ENCODE measurements at places on chromosomes 1 and 21. TPM values are rescaled to one million over a fixed set of nuclear protein-coding genes. Genes with fewer than 3 reads are reported as not detected.

- no peaks in the 10 kb centered on the region for H3K27me3 ChIP-seq
- no peak overlapping the region for H3K4me3 ChIP-seq
- no peak for DNase-seq
Measured at GRCh38 chr1:16231331-16232315, 5.4 kb downstream of the CPLANE2 start.

GRCh38 chr21:26964170-26964778 is 2.6 kb downstream of the ADAMTS5 start:
- no peaks in the 10 kb centered on the region for H3K36me3 ChIP-seq
- no peaks in the 10 kb centered on the region for H3K4me1 ChIP-seq

DNA sequence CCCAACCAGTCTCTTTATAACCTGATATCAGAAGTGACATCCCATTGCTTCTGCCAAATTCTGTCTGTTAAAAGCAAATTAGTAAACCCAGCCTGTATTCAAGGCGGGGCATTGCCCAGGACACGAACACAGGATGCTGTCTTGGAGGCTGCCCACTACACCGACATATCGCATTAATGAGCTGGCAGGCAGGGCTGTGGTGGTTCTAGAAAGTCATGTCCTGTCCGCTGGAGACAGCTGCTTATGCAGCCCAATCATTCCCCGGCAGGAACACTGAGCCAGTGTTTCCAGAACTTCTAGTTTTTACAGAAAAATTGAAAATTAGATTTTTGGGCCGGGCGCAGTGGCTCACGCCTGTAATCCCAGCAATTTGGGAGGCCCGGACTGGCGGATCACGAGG is 19.3 kb downstream of the C1orf167 start:
- H3K36me3 ChIP-seq = no peaks in the 10 kb centered on the region
- H3K27me3 ChIP-seq = no peaks in the 10 kb centered on the region
- no peak overlapping the region for H3K27ac ChIP-seq
- no peak for DNase-seq

GRCh38 chr1:108089477-108089876 is 110.7 kb downstream of the SLC25A24 start:
- no peaks in the 10 kb centered on the region for H3K27me3 ChIP-seq
- no peaks in the 10 kb centered on the region for H3K4me1 ChIP-seq
- H3K36me3 ChIP-seq = no peaks in the 10 kb centered on the region
- no peak for DNase-seq
- no peak overlapping the region for H3K4me3 ChIP-seq

GRCh38 chr1:91537281-91537986 is 36.8 kb downstream of the CDC7 start:
- H3K27ac ChIP-seq = no peak overlapping the region
- no peak for DNase-seq
- no peaks in the 10 kb centered on the region for H3K4me1 ChIP-seq
- no peaks in the 10 kb centered on the region for H3K36me3 ChIP-seq
- no peak overlapping the region for H3K4me3 ChIP-seq

- H3K4me3 ChIP-seq = no peak overlapping the region
- no peaks in the 10 kb centered on the region for H3K36me3 ChIP-seq
- H3K27ac ChIP-seq = no peak overlapping the region
- no peak for DNase-seq
Measured at GRCh38 chr1:227994632-227995300, 12.0 kb upstream of the WNT3A start.

DNA sequence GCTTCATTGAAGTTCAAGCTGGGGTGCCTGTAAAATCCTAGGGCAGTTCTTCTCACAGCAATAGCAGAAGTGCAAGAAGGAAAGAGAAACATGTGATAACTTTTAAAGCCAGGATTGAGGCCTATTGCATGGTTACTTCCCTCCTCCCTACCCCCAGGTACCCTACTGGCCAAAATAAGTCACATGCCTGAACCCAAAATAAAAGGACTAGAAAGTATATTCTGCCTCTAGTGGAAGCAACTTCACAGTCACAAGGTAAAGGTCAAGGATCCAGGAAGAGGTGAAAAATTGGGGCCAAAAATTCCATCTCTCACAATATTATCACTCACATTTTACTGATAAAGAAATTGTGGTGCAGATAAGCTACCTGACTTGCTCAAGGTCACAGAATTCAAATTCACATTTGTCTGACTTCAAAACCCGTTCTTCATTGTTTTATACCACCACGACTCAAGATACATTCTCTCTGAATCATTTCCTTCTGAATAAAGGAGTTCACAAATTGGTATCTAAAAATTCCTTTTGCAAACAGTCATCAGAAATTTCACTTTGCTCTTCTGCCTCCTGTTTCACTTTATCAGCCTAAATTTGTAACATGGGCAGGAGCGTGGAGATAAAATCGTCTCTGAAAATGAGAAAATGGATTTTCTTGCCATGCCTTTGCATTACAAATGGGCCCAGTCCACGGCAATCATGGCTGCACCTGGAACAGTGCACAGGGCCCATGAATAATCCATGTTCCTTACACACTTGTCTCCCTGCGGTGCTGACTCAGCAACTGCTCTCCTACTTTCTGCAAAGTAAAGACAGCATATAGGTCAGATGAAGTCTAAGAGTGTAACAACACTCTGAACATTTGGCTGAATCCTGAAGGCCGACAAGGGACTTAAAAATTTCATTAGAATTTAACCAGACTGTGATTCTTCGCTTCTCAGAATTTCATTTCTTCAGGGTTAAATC is 485.3 kb upstream of the NFIA start:
- H3K4me3 ChIP-seq = no peak overlapping the region
- H3K36me3 ChIP-seq = no peaks in the 10 kb centered on the region
- no peak for DNase-seq
- no peaks in the 10 kb centered on the region for H3K27me3 ChIP-seq

GRCh38 chr1:229951856-229952534 is 115.0 kb upstream of the GALNT2 start:
- no peak overlapping the region for H3K4me3 ChIP-seq
- no peaks in the 10 kb centered on the region for H3K27me3 ChIP-seq
- H3K36me3 ChIP-seq = no peaks in the 10 kb centered on the region
- no peaks in the 10 kb centered on the region for H3K4me1 ChIP-seq

DNA sequence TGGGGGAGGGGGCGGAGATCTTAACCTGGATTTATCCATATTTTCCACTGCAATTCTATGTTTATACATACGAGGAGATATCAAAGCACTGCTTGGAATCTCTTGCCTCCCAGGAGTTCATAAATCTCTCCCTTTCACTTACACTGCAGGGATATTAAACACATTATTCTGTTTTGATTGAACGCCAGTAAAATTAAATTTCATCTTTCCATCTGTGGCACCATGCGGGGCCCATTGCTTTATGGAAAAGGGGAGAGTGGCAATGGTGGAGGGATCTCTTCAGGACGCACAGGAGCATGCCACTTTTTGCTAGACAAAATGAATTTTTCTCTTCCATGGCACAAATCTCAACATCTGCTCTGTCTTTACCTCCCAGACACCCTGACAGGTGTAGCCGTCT is 648.0 kb upstream of the PLXNA2 start:
- H3K36me3 ChIP-seq = no peaks in the 10 kb centered on the region
- DNase-seq = no peak
- no peaks in the 10 kb centered on the region for H3K4me1 ChIP-seq
- no peak overlapping the region for H3K4me3 ChIP-seq

DNA sequence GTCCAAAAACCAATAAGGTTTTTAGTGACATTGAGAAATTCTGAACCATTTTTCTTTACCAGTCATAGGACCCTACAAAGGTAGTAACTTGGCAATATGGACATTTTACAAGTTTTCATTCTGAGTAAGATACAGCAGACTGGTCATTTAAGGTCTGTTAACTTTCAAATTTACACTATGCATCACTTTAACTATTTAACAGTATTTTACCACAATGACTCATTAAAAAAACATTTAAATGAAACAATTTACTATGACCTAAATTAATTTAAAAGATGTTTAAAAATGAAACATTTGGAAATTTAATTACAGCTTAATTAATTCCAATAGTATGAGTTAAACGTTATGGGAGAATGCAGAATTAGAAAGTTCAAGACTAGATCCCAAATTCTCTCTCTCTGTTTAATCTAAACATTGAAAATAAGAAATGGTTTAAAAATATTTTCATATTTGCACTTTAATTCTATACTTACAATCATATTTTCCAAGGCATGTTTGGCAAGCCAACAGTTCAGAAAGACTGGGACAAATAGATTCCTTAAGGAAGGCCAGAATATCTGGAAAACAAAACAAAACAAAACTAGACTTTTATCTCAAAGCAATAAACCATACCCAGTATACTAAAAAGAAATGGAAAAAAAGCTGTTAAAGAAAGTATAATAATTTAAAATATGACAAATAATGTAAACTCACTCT is 140.9 kb downstream of the KCNT2 start:
- H3K4me3 ChIP-seq = no peak overlapping the region
- no peaks in the 10 kb centered on the region for H3K36me3 ChIP-seq
- DNase-seq = no peak
- H3K27ac ChIP-seq = no peak overlapping the region
- H3K4me1 ChIP-seq = peaks cover 5% of the 10 kb centered on the region
- no peaks in the 10 kb centered on the region for H3K27me3 ChIP-seq

DNA sequence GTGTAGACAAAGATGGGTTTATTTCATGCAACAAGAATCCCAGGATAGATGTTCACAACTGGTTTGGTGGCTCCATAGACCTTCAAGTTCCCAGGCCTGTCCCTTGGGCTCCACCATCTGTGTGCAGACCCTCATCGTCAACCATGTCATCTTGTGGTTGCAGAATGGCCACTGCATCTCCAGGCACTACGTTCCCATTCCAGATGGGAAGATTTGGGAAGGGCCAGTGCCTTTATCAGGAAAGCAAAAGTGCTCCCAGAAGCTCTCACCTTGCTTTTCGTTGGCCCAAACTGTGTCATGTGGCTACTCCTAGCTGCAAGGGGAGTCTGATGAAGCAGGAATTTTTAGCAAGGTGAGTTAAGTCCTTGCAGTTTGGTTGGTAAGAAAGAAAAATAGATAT is 12.8 kb downstream of the TMCC2 start:
- no peak overlapping the region for H3K4me3 ChIP-seq
- DNase-seq = no peak
- H3K4me1 ChIP-seq = no peaks in the 10 kb centered on the region
- no peak overlapping the region for H3K27ac ChIP-seq

DNA sequence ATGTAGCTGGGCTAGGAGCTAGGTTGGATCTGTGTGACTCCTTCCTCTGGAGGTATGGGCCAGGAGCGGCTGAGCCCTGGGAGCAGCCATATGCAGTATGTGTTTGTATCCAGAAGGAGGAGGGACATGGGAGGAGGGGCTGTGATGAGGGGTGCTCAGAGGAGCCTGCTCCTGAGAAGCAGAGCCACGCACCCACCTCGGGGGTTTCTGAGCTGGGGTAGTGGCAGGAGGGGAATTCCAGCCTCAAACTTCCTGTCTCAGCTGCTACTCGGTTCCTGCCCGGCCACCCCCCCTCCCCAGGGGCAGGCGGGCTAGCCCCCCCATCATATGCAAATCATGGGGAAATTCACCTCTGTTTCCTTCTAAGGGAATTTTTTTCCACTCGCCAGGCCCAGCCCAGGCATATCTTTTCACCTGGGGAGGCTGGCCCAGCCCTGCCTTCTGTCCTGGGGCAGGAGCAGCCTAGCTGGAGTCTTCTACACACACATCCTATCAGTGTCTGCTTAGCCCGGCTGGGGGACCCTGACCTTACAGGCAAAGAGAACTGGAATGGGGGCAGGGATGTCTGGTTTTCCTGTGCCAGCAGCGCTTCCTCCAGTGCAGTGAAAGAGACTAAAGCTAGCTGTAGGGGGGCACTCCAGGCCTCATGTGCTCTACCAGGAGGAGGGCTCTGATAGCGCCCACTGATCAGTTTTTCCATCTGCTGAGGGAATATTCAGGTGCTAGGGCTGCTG is 3.0 kb downstream of the ZC3H12A start:
- peak overlapping the region; percentile 95 for H3K27ac ChIP-seq
- H3K36me3 ChIP-seq = peaks cover 39% of the 10 kb centered on the region
- no peaks in the 10 kb centered on the region for H3K27me3 ChIP-seq
- peak overlapping the region; percentile 20 for H3K4me3 ChIP-seq
- H3K4me1 ChIP-seq = peaks cover 60% of the 10 kb centered on the region
- DNase-seq = peak; percentile 63

- H3K27ac ChIP-seq = no peak overlapping the region
- no peak overlapping the region for H3K4me3 ChIP-seq
- no peaks in the 10 kb centered on the region for H3K4me1 ChIP-seq
- no peaks in the 10 kb centered on the region for H3K27me3 ChIP-seq
Measured at GRCh38 chr1:63691701-63692425, 82.0 kb upstream of the ROR1 start.

DNA sequence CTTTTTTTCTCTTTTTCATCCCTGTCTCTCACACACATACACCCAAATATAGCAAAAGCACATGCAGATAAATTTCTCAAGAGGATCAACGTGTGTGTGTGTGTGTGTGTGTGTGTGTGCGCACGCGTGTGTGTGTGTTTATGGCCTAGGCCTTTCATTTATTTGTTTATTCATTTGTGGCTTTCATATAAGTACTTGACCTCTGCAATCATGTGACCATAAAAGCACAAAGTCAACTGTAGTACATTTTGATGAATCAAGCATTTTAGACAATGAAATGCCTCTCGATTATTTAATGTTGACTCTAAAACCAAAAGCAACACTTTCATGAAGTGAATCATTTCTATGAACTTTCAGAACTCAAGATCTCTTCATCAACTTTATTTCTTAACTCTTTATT is 194.1 kb upstream of the ADGRL2 start:
- H3K27me3 ChIP-seq = no peaks in the 10 kb centered on the region
- no peak overlapping the region for H3K27ac ChIP-seq
- no peak overlapping the region for H3K4me3 ChIP-seq
- no peaks in the 10 kb centered on the region for H3K36me3 ChIP-seq

GRCh38 chr1:100597061-100597741 is 59.3 kb downstream of the GPR88 start:
- peaks cover 8% of the 10 kb centered on the region for H3K4me1 ChIP-seq
- H3K36me3 ChIP-seq = no peaks in the 10 kb centered on the region
- H3K27ac ChIP-seq = no peak overlapping the region
- H3K27me3 ChIP-seq = no peaks in the 10 kb centered on the region
- no peak for DNase-seq

RCC1 gene
- polyA plus RNA-seq = 17.6 TPM

SLC25A34 gene
- polyA plus RNA-seq = 6.0 TPM

GPR157 gene
- polyA plus RNA-seq = 2.0 TPM

BSND gene
- polyA plus RNA-seq = not detected

S1PR1 gene
- 26.0 TPM for polyA plus RNA-seq

CGN gene
- polyA plus RNA-seq = 0.77 TPM

P3H1 gene
- 178 TPM for polyA plus RNA-seq

Data from adrenal gland (tissue), 19 donors.